ENCODE measurements at places on chromosomes 3 and 15. TPM values are rescaled to one million over a fixed set of nuclear protein-coding genes. Genes with fewer than 3 reads are reported as not detected.

The DUOXA2 gene
- not detected for total RNA-seq

The PRR20G gene
- not detected for total RNA-seq

The CPA3 gene
- total RNA-seq = 3.3 TPM

The SEMA4B gene
- total RNA-seq = 27.7 TPM

The GTPBP8 gene
- total RNA-seq = 27.6 TPM

The RTP4 gene
- 1.2 TPM for total RNA-seq

The ISLR2 gene
- total RNA-seq = 1.3 TPM

The GPR149 gene
- not detected for total RNA-seq

The FETUB gene
- not detected for total RNA-seq

The ZNF620 gene
- total RNA-seq = 1.6 TPM

The PLSCR5 gene
- not detected for total RNA-seq

The TM2D3 gene
- 49.9 TPM for total RNA-seq

The MESP2 gene
- 0.51 TPM for total RNA-seq

The CPNE9 gene
- total RNA-seq = not detected

The COL8A1 gene
- 14.1 TPM for total RNA-seq

The UBL7 gene
- total RNA-seq = 47.7 TPM

Data from Right ventricle myocardium inferior (tissue), 1 donor.